T-helper 17 cell (primary cell): ENCODE measurements at places on chromosomes 2 and 18.

DNA sequence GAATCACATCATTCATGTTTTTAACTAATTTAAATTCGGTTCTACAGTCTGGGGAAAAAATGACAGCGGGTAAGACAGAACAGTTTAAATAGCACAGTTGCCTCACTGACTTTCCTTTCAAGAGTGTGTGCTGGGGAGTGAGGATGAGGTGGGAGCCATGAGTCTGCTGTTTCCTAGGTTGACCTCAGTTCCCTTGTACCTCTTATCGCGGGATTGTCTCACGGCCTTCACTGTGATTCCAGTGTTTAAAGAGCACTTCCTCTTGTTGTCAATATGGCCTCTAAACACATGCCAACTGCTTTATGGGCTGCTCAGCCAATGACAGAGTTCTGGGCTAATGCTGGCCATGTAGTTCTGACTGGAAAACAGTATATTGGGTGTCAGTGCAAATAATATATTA lies 41.6 kb upstream of the ALMS1 start:
- DNase-seq = no peak

- no peak for DNase-seq
These were observed 168.5 kb downstream of the DPP4 start for GRCh38 chr2:161905389-161906046.

DNA sequence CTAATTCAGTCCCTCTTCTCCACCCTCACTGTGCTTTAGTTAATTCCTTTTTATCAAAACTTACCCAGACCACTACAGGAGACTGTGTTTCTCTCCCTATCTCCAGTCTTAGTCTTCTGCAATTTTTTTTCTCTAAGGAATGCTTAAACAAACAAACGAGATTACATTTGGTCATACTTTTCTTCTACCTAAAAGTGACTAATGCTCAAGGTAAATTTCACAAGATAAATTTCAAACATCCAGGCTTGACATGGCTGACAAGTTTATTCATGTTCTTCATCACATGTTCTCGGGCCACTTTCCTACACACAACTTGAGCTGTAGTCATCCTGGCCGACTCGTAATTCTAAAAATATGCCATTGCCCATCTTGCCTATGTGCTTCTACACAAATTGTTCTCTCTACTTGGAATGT lies 23.2 kb upstream of the ACSL3 start:
- no peak for DNase-seq

GRCh38 chr2:100934504-100935371 lies 67.4 kb upstream of the RPL31 start:
- DNase-seq = no peak

GRCh38 chr2:85180322-85181133 lies 47.3 kb downstream of the TCF7L1 start:
- no peak for DNase-seq

DNA sequence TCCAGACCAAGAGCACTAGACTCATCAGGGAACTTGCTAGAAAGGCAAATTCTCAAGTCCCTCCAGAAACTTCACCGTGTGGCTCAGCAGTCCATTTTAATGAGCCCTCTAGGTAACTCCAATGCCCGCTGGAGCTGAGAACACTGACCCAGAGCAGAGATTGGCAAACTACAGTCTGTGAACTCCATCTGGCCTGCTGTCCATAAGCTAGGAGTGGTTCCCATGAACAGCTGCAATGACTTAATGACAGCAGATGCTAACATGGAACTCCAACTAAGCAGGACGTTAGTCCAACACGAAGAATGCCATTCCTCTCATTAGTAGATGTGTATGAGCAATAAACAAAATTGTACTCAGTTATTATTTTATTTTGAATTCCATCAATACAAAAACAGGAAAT lies 371.9 kb downstream of the STK39 start:
- no peak for DNase-seq

- no peak for DNase-seq
These were observed 286.8 kb downstream of the ARL6IP6 start for GRCh38 chr2:153005071-153005730.

DNA sequence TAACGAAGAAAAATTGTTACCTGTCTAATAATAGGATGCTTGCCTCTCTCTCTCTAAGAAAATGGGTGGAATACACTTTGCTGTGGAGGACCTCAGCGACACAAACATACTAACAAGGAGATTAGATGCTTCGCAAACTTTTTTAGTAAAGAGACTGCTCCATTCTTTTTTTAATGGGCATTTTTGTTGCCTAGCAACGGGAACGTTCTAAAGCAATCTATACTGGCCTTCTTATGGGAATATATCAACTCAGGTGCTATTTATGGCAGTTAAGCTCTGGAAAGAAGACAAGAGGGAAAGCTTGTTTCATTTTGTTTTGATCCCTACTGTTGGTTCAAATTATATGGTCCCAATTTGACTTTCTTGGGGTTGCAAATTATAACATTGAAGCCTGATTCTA lies 86.8 kb upstream of the CBLN2 start:
- no peak for DNase-seq

GRCh38 chr2:127161176-127162136 lies 54.5 kb upstream of the BIN1 start:
- no peak for DNase-seq

- DNase-seq = no peak
These were observed 32.1 kb upstream of the SP3 start for GRCh38 chr2:173997269-173997668.

DNA sequence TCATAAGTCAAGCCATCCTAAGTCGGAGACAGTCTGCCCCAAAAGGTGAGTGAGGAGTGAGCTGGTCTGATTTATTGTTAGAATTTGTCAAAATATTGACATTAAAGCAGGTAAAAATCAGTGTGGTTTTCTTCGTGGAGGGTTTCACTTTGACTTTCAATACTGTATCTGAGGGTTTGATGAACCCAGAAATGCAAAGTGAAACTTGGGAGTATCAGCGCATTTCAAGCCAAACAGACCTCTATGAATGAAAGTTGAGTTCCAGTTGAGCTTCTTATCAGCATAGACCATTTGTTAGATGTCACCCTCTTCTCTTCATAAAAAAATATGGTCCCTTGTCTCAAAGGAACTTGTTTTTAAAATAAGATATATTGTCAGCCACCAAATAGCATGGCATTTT lies 21.7 kb upstream of the CXCR4 start:
- DNase-seq = no peak

DNA sequence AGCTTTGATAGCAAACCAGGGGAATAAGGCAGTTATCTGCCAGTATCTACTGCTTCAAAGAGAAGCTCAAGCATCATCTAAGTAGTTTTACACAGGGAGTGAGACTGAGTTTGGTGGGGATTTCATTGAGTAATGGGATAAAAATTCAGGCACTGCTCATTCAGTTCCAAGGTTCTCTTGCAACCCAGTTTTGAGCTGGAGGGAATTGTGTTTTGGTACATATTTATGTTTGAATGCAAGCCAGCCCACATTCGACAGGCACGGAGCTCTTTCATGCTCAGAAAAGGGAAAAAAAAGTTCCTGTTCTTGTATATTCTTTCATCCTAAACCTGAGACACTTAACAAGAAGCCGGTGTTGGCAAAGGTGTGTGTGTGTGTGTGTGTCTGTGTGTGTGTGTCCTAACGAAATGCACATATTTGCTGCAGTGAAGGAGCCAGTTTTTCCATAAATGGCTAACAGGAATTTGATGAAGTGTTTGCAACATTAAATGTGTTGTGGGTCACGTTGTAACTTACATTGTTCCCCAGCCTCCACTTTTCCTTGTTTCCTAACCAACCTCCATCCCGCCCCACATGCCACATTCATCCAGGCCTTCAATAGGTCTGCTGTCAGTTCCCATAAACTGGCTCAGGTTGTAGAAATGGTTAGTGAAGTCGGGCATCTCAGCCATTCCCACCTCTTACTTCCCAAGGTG lies 311.1 kb downstream of the TXNL1 start:
- no peak for DNase-seq
